ENCODE measurements at places on chromosomes 5 and 9.

DNA sequence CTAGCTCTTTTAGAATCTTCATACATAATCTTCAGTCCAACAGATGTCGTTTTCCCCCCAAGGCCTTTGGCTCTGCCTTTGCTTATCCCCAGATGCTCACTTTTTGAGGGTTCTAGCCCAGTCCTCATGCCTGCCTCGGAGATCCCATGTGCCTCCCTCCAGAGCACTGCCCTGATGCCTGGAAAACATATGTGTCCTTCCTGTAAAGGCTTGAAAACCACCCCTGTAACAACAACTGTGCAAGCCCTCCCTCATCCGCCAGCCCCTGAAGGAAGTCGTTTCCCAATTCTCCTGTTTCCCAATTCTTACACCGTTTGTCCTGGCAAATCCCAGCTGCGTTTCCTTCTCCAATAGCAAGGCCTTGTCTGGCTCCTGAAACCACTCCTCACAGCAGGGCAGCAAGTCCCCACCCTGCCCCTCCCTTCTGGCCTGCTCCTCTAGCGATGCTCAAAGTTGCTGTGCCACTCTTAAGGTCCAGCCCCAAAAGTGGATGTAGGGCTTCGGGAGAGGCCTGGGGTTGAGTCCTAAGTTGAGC lies 52.2 kb downstream of the SLC36A1 start:
- no peak for DNase-seq

DNA sequence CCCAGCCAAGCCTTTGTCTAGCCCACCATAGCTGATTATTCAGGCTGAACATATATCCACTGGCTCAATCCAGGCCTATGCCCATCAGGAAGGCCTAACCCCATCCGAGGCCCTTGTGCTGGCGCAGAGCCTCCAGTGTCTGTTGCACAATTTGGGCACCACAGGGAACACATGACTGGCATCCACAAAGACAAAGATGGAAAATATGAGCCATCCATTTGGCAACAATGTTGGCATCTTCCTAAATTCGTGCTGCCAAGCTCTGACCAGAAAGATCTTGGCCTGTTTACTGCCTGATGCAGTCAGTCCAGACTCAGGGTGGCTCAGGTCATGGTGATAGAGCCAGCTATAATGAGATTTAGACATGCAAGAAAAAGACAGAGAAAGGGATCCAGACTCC lies 233.8 kb downstream of the PIK3R1 start:
- DNase-seq: no peak

DNA sequence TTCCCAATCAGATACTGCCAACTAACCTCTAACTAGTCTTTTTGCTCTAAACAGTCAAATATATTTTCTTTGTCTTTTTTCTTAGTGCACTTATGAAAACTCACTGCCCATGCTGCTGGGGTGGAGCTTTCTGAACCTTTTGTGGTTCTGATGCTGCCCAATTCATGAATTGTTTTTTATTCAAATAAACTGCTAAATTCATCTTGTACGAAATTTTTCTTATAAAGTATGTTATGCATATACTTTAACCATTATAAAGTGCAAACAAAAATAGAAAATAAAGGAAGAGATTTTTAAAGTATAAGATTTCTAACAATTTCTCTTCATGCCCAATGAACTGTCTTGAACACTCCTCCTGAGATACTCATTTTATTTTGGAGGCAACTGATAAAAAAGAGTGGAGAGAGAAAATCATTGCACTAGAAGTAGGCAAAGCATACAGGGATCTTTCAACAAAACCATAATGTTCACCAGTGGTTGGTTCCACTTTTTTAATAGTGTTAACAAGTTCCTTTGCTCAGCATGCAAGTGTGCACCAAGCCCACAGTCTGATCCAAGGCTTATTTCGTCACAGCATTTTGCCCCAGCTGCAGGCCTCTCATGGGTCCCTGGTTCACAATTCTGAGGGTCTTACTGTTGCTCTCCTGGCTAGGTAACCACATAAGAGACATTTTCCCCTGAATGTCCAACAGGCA lies 6.2 kb upstream of the FYB1 start:
- no peak for DNase-seq

- no peak for DNase-seq
Observed at GRCh38 chr5:75405296-75405695, 68.3 kb downstream of the HMGCR start.

DNA sequence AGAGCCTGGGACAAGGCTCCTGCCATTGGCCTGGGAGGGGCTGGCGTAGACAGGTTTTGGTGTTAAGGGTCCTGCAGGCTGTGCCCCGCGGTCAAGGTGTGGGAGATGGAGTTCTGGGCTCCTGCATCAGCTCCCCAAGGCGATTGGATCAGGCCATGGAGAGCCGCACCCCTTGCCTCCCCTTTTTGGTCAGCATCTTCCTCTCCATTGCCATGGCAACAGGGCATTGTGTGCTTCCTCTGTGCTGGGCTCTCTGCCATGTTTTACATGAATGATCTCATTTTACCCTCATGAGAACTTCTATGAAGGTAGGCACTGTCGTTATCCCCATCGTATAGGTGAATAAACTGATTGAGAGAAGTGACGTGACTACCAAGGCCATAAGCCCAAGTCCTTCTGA lies 344.3 kb upstream of the CLINT1 start:
- no peak for DNase-seq
